ENCODE measurements at places on chromosomes 7 and 10.

GRCh38 chr7:134276951-134277350 lies 39.8 kb downstream of the SLC35B4 start:
- DNase-seq = no peak

GRCh38 chr10:71840177-71840957 lies 10.7 kb downstream of the PSAP start:
- no peak for DNase-seq

DNA sequence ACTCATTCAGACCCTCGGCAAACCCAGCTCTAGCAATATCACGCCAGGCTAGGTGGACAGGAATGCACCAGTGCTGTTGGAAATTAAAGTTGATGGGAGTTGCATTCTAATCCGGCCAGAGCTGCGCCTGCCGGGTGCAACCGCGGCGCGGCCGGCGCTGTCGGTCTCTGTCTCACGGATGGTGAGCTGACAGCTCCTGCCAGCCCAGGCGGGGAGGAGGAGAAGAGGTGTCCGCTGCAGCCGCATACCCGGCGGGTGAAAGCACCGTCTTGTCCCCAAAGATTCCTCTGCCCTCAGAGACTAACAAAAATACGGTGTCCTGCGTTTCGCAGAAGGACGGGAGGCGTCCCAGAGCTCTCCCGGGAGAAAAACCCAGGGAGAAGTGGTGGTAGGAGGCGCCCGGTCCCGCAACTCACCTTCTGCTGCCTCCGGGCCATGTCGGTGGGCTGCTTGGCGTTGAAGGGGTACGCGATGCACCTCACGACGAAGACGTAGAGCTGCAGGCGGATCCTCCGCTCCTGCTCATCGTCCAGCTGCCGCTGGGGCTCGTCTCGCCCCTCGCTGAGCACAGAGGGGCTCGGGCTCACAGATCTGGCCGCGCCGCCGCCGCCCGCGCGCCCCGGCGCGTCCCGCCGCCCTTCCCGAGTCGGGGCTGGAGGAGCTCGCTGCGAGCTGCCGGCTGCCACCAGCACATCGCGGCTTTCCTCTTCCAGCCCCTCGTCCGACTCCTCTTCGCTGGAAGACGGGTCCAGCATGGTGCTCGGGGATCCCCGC lies 490 bp downstream of the CADPS2 start:
- DNase-seq = no peak

- no peak for DNase-seq
These were observed 336.6 kb downstream of the FGFR2 start for GRCh38 chr10:121261665-121262064.

GRCh38 chr7:55124989-55125875 lies 106.4 kb downstream of the EGFR start:
- no peak for DNase-seq

DNA sequence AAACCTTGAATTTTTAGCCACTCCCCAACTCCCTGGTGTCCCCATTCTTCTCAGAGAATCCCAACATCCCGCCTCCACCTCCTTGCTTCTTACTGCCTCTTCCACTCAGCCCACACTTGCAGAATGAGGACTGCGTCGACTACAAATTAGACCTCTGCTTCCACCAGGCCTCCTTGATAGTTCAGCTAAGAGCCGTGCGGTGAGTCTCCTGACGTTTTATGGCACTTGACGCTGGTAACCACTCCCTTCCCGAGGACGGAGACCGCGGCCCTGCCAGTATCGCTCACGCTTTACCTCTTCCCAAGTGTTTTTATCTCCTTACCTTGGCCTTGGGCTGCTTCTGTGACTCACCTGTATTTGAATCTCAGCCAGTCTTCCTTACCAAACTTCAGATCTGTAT lies 31.1 kb downstream of the RBM17 start:
- no peak for DNase-seq

All from suppressor macrophage treated with lipopolysaccharide for 1 hour (primary cell).